ENCODE measurements at places on chromosomes 12 and 14.

DNA sequence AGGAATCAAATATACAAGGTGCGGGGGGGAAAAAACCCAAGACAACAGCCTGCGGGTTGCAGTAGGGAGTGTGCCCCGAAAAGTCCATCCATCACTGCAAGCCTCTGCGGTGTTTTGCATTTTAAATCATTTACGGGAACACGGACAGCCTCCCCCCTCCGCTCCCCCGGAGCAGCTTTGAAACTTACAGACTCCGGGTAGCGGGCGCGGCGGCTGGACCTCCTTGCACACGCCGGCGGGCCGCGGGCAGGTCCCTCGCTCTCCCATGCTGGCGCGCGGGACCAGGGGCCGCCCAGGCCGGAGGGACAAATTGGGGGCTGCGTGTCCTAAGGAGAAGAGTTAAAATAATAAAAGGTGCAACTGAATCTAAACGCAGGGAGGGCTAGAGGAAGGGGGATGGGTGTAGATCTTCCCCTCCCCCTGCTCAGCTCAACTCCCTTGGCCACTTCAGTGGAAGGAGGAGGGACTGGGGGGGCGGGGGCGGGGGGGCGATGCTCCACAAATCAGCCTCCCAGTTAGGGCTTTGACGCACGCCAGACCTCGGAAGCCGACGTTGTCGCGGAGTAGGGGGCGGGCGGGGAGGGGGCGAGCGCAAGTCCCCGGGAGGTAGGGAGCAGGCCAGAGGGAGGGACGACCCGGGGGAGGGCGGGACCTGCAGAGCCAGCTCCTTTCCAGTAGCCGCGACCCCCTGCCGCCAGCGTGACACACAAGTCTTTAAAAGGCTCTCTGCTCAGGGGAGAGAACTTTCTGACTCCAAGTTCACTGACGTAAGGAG lies at the start of gene KCNJ8:
KCNJ8 (minus strand) TSS at position 349 of the 775 bp plus-strand sequence. CDS start 1,090 bp downstream, outside the sequence.
- no peak for DNase-seq

DNA sequence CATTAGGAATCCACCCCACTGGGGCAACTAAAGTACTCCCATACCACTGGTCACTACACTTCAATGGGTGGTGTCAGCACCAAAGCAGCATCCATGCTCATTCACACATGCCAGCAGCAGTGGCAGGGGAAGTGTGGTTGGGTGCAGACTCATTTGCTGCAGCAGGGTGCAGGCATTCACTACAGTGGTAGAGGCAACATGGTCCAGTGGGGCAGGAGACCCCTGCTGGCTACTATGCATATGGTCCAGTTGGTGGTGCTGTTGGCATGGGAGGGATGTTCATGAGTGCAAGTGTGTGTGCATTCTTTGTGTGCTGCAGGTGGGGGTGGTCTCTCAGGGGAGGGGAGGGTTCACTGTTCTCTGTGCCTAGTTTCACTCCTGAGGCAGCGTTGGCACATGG lies 908.4 kb upstream of the NOVA1 start:
- no peak for DNase-seq

DNA sequence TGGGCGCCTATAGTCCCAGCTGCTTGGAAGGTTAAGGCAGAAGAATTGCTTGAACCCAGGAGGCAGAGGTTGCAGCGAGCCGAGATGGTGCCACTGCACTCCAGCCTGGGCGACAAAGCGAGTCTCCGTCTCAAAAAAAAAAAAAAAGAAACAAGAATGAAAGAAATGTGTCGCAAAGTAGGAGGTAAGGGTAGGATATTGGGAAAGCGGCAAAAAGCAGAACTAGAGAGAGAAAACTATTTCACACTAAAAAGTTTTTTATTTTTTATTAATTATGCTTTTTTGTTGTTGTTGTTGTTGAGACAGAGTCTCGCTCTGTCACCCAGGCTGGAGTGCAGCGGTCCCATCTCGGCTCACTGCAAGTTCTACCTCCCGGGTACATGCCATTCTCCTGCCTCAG lies 17.7 kb downstream of the SBNO1 start:
- DNase-seq = no peak

- no peak for DNase-seq
Observed at GRCh38 chr12:25585662-25586061, 32.6 kb upstream of the LMNTD1 start.

DNA sequence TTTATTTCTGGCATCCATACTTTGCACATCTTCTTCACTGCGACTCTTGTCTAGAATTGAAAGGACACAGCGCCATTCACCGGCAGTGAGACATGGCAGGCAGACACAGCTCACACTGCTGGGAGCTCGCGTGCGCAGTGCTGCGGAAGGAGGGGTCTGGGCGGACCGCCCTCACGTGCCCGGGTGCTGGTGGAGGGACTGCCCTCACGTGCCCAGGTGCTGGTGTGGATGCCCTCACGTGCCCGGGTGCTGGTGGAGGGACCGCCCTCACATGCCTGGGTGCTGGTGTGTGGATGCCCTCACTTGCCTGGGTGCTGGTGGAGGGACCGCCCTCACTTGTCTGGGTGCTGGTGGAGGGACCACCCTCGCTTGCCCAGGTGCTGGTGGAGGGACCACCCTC lies 27.9 kb upstream of the GOLGA3 start:
- DNase-seq = no peak

Data from CD4-positive, alpha-beta T cell treated with Interleukin-10 for 1 hour (primary cell).